Body of pancreas (tissue), 4 donors: ENCODE measurements at places on chromosomes 1 and 21. TPM values are rescaled to one million over a fixed set of nuclear protein-coding genes. Genes with fewer than 3 reads are reported as not detected.

DNA sequence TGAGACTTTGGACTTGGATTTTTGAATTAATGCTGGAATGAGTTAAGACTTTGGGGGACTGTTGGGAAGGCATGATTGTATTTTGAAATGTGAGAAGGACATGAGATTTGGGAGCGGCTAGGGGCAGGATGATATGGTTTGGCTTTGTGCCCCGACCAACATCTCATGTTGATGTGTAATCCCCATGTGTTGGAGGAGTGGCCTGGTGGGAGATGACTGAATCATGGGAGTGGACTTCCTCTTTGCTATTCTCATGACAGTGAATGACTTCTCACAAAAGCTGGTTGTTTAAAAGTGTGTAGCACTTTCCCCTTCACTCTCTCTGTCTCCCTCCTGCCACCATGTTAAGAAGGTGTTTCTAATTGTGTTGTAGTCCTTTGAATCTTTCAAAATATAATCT lies 9.3 kb upstream of the PHGDH start:
- no peak for DNase-seq

DNA sequence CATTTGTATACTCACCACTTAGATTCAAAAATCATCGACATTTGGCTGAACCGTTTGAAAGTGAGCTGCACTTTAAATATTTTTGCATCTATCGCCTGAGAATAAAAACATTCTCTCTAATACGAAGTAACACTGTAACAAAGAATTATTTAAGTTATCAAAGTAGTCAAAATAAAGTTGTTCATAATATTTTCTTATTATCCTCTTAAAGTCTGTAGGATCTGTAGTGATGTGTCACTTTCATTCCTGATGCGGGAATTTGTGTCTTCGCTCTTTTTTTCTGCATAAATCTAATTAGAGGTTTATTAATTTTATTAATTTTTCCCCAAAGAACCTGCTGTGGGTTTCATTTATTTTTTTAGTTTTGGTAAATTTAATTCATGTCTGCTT lies 74.8 kb downstream of the ETS2 start:
- DNase-seq = no peak

GRCh38 chr1:228048659-228049298 lies 33.7 kb upstream of the ARF1 start:
- DNase-seq = no peak

DNA sequence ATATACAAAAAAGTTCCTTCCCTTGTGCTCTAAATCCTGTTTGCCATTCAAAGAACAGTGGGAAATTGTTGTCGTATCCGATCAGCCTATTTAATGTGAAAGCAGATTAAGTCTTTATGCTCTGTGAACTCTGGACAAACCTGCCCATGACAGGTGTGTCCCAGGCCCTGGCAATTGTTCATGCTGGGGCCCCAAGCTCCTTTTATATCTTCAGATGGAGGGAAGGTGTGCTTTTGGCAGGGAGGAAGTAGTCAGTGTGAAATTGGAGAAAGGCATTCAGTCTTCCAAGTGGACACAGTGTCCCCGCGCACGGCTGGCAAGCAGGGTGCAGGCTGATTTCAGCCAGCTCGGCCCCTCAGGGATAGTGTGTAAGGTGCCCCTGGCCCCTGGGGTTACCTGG lies 135.1 kb upstream of the F3 start:
- peak; percentile 71 for DNase-seq

DNA sequence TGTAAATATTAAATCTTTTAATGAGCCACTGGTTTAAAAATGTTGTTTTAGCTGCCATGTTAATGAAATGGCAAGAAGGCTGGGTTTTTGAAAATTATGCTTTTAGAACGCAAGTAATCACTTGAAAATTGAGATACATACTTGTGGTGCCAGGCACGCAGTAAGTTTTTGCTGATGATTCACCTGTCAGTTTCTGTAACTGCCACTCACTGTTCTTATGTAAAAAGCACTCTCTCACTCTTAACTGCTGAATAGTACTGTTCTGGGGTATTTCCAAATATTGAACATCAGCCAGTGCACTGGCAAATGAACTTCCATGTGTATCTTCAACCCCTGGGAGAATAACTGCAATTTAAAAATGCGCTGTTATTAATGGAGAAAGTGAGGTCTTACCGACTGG lies 17.9 kb downstream of the LGALS8 start:
- no peak for DNase-seq

DNA sequence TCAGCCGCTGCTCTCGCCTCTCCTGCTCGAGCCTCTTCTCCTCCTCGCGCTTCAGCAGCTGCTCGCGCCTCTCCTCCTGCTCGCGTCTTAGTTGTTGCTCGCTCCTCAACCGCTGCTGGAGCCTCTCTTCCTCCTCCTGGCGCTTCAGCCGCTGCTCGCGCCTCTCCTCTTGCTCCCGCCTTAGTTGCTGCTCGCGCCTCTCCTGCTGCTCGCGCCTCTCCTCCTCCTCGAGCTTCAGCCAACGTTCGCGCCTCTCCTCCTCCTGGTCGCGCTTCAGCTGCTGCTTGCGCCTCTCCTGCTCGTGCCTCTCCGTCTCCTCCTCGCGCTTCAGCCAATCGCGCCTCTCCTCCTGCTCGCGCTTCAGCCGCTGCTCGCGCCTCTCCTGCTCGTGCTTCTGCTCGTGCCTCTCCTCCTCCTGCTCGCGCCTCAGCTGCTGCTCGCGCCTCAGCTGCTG lies 3.7 kb downstream of the TCHH start:
- no peak for DNase-seq

GRCh38 chr1:184272175-184272866 lies 114.5 kb upstream of the C1orf21 start:
- DNase-seq = no peak

- no peak for DNase-seq
Measured at GRCh38 chr1:5664906-5665875, 327.0 kb downstream of the NPHP4 start.

DNA sequence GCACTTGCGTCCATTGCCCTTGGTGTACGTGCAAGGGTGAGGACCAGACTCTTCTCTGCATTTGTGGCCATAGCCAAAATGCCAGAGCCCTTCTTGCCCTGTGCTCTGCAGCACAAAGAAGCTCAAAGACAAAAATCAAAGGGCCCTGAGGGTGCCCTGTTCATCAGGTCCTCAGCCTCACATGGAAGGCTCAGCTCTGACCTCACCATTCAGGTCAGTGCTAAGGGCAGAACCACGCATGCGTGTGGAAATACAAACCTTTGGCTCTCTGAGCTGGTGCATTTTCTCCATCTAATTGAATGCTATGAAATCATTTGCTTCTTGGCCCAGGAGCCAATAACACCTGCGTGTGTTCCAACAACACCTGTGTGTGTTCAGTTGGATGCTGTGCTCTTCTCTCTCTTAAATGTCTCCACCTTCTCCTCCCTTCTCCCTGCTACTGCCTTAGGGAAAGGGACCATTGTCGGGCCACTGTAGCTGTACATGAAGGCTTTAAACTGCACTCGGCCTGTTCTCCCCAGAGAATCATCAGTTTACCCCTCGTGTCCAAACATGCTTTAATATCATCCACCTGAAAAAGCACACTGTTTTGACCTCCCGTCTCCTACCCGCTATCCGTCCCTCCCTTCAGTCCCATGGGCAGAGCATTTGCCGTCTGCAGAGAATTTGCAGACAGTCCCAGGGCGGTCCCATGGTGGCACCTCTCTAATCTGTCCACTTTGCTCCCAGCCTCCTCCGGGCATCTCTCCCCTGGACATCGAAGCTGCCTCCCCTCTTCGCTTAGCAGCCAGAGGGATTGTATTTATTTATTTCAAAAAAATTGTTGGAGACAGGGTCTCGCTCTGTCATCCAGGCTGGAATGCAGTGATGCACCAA lies 60.6 kb downstream of the EVA1C start:
- DNase-seq = no peak

DNA sequence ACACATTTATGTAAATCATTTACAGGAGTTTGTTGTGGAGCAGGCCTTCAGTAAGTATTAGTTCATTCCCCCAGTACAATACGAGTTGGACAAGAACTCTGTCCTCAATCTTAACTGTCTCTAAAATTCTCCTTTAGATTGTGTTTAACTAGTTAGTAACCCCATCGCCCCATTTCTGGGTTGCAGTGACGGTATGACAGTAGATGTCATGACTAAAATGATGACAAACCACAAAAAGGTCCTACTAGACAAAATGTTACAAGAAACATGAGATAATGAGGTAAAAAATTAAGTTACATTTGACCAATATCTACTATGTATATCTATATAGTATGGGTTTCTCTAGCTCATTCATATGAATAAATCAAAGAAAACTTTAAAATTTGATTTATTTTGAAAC lies 41.1 kb downstream of the CD58 start:
- DNase-seq = no peak

GRCh38 chr1:35175098-35175576 lies 17.8 kb downstream of the SFPQ start:
- DNase-seq = no peak

GRCh38 chr1:168341483-168341975 lies 60.9 kb downstream of the TBX19 start:
- no peak for DNase-seq

GRCh38 chr1:104785575-104786187 lies 1036.0 kb downstream of the AMY1C start:
- no peak for DNase-seq

DNA sequence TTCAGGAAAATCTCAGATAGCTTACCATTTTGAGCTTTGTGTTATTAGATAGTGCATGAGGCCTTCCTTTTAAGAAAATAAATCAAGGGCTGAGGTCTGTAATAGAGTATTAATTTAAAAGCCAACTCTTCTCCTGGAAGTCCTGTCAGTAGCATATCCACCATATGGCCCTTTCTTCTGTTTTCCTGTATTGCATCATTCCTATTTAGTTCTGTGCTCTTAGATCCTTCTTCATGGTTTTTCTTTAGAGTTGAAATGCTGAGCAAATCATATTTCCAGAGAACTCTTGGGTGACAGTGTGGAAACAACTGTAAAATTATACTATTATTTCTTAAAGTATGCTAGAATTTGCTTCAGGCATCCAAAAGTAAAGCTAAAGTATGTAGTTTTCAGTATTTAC lies 91.7 kb downstream of the TTC3 start:
- no peak for DNase-seq

GRCh38 chr1:5485968-5486696 lies 506.1 kb downstream of the NPHP4 start:
- DNase-seq = no peak

The SMPDL3B gene
- total RNA-seq = 28.0 TPM

The NPPA gene
- not detected for total RNA-seq

The HAO2 gene
- not detected for total RNA-seq

The NTRK1 gene
- total RNA-seq = not detected

The NGF gene
- 3.6 TPM for total RNA-seq

The ST6GALNAC5 gene
- 2.6 TPM for total RNA-seq

The SERTAD4 gene
- not detected for total RNA-seq

The OR10Z1 gene
- total RNA-seq = not detected

The RNU1-4 gene
- under 0.01 TPM for total RNA-seq

The MCOLN2 gene
- not detected for total RNA-seq

The OLIG2 gene
- not detected for total RNA-seq
